ENCODE measurements at places on chromosomes 7 and 10. TPM values are rescaled to one million over a fixed set of nuclear protein-coding genes. Genes with fewer than 3 reads are reported as not detected.
A peak's percentile ranks its signal among the peaks of the same experiment; 100 is the strongest.

Gene FAM180A
- total RNA-seq = not detected

Gene UTF1
- not detected for total RNA-seq

Gene SLC26A5
- total RNA-seq = 1.5 TPM

GRCh38 chr10:5283305-5284158, 81.2 kb upstream of the UCN3 start:
- peak overlapping the region; percentile 22 for H3K27ac ChIP-seq
- H3K4me3 ChIP-seq = no peak overlapping the region
- H3K4me1 ChIP-seq = no peaks in the 10 kb centered on the region
- no peaks in the 10 kb centered on the region for H3K27me3 ChIP-seq
- no peaks in the 10 kb centered on the region for H3K36me3 ChIP-seq

DNA sequence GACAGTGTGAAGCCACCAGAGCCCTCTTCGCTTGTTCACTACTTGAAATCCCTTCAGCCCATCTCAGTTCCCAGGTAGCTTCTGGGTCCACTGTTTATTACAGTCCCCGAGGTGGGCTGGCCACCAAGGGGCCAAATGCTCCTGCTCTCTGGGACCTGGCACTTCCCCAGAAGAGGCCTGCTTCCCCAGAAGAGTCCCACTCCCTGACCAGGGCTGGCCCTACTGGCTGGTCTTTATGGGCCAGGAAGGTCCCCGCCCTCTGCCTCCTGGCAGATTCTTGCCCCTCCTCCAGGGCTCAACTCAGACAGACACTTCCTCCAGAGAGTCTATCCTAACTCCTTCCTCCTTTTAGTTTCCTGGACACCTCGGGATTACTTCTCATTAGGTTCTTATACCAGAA, 70.7 kb upstream of the LRRC18 start:
- no peaks in the 10 kb centered on the region for H3K4me1 ChIP-seq
- H3K4me3 ChIP-seq = no peak overlapping the region
- H3K27ac ChIP-seq = no peak overlapping the region
- no peaks in the 10 kb centered on the region for H3K36me3 ChIP-seq
- DNase-seq = no peak
- H3K27me3 ChIP-seq = peaks cover 2% of the 10 kb centered on the region

GRCh38 chr10:8279598-8279997, 225.1 kb downstream of the GATA3 start:
- H3K4me3 ChIP-seq = no peak overlapping the region
- DNase-seq = peak; percentile 55
- H3K27me3 ChIP-seq = no peaks in the 10 kb centered on the region
- no peaks in the 10 kb centered on the region for H3K36me3 ChIP-seq
- no peak overlapping the region for H3K27ac ChIP-seq

Data from Caco-2 (cell line).